ENCODE measurements at places on chromosomes 5 and 9.
A peak's percentile ranks its signal among the peaks of the same experiment; 100 is the strongest.

DNA sequence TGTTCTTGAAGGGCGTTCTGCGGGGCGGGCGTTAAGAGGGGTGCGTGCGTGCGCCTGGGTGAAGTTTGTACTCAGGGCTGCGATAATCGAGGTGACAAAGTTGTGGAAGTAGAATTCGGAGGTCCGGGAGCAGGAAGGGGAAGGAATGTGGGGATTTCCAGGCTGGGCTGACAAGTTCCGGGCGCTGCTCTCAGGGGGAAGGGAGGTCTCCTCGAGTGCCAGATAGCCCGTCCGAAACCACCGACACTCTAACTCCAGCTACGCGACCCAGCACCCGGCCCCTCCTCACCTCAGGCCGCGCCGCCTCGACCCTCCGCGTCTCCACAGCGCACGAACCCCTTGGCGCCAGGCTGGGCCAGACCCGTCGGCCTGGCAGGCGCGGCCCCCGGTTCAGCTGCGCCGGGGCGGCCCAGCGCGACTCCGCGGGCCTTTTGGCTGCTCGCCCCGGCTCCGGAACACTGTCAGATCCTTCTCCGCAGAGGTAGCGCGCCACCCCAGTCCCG is at the start of gene IL6ST:
Gene IL6ST (minus strand): TSS at position 469 of the 503 bp plus-strand sequence. CDS start 18,685 bp downstream, outside the sequence.
- peak; percentile 61 for DNase-seq

GRCh38 chr9:136014147-136014923 is 53.2 kb upstream of the UBAC1 start:
- DNase-seq, result no peak

- no peak for DNase-seq
These were observed 36.2 kb upstream of the SMARCA2 start for GRCh38 chr9:1978941-1979340.

DNA sequence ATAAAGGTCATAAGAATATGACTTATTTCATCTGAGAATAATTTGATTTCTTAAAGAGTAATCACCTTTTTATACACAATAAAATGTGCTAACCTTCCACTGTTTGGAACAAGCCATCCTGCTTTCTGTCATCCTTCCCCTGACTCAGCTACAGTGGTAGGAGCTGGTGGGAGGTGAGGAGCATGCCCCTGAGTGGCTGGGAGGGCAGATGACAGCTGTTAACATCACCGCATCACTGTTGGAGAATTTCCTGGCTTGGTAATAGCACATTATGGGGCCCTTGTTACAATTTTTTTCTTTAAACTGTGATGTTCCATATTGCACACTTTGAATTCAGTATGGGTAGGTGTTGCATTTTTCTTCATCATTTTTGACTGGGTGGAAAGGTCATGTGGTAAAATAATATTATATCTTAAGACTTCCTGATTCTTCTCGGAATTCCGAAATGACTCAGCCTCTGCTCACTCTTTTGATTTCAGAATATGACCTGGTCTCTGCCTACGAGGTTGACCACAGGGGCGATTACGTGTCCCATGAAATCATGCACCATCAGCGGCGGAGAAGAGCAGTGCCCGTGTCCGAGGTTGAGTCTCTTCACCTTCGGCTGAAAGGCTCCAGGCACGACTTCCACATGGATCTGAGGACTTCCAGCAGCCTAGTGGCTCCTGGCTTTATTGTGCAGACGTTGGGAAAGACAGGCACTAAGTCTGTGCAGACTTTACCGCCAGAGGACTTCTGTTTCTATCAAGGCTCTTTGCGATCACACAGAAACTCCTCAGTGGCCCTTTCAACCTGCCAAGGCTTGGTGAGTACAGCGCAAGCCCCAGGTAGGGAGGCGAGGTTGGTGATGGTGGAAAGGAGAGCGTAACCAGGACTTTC is 5.8 kb downstream of the ADAMTS16 start:
- DNase-seq, result no peak

DNA sequence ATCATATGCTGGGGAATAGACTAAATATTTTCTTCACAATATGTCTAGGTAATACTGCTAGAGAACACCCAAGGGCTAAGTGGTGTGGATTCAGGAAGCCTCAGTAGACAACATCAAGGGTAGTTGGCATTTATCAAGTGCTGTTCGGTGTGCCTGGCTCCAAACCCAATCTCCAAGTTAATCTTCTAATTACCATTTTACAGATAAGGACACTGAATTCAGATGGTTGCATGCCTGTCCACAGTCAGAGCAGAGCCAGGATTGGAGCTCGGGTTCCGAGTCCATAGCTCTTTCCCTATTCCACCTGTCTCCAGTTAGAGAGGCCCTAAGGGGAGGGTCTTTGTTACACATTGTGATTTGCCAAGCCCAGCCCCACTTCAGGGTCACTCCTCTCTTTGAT is 58.2 kb downstream of the FGF18 start:
- DNase-seq, result no peak

DNA sequence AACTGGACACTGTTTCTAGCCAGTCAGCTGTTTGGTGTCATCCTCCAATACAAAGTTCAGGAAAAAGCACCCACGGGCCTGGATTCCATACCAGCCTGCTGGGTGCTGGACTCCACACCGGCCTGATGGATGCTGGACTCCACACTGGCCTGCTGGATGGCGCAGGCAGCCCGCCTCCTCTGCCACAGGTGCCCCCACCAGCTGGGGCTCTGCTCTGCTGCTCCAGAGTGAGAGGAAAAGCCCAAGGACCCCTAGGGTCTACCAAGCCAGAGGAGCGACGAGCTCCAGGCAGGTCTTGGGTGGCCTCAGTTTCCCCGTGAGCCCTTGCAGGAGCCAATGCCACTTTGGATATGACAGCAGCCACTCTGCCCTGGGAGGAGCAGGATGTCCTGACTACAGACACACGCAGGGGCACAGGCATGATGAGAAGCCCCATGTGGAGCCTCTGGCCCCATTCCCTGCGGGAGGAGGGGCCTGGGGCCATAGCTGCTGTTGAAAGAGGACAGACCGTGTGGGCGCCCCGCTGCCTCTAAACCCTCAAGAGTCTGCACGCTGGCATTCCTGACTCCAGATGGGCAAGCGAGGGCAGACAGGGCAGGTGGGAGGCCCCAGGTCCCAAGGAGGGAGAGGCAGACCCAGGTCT is 141.6 kb downstream of the OLFM1 start:
- DNase-seq, result no peak

DNA sequence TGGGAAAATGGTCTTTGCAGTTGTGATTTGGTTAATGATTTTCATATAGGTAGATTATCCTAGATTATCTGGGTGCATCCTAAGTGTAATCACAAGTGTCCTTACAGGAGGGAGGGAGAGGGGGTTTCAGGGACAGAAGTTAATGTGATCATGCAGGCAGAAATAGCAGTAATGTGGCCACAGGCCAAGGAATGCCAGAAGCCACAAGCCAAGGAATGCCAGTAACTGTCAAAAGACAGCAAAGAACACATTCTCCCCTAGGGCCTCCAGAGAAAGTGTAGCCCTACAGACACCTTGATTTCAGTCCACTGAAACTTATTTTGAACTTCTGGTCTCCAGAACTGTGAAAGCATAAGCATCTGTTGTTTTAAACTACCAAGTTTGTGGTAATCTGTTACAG is 2074.5 kb downstream of the MAT2B start:
- DNase-seq, result no peak

- DNase-seq, result no peak
These were observed 163.7 kb downstream of the DAB2IP start for GRCh38 chr9:121815084-121815483.

DNA sequence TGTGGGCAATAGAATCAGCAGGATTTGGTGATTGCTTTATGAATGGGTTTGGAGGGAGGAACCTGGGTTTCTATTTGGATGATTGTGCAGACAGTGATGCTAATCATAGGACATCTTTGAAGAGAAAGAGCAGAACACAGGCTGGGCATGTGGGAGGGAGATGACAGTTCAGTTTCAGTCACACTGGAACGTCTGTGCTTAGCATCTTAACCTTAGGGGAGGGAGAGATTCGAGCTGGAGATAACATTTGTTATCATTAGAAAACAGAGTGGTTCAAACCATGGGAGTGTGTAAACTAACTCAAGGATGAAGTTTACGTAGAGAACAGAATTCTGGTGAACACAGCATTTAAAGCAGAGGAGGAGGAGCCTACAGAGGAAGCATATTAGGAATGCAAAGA is 138.6 kb upstream of the PPP2R2B start:
- no peak for DNase-seq

DNA sequence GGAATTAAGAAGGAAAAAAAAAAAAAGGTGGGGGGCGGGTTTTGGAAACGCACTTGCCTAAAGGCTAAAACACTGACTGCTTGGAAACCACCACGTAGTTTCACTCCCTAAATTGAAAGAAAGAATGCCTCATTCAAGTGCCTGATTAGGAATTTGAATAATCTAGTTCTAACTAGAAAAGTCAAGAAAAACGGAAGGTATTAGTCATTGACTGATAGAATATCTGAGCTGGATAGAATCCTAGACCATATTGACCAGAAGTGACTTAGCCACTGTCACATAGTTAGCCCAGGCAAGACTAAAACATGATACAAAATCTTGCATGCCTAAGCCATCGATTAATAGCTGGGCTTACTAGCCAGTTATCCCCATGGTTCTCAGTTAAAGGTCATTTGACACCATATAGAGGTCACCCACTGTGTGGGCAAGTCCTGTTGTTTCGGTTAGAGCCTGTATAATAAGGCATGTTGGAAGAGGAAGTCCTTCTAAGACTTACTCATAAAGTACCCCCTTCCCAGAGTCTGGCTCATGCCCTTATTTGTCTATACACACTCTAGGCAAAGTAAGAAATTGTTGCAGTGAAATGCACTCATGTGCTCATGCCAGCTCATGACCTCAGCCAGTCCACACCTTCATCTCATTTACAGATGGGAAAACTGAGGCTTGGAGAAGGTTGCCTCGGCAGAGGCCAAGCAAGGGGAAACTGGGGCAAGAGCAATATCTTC is 40.2 kb downstream of the SH3RF2 start:
- DNase-seq, result no peak

- peak; percentile 71 for DNase-seq
These were observed at the start of gene DOCK2 for GRCh38 chr5:169637085-169637548. DOCK2 (plus strand) TSS chr5:169637275; CDS start chr5:169637327, 52 bp downstream.

DNA sequence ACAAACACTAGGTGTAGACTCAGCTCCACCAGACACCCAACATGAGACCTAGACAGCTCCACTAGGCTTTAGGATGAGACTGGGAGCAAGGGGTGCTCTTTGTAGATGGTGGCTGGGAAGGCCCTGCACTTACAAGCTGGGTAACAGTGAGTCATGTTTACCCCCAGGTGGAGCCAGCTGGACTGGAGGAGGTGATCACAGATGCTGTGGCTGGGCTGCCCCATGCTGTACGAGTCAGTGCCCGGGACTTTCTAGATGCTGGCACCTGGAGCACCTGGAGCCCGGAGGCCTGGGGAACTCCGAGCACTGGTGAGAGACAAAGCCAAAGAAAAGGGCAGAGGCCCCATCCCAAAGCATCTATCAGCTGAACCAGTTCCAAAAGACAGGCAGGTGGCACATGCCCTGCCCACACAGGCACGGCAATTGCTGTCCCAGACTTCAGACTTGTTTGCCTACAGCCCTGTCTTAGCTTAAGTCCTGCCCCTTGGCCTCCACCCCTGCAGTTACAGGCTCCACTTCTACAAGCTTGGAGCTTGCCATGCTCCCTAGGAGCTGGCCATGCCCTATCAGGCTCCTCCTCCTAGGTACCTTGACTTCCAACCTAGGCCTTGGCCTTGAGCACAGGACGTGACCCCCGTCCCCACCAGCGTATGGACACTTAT is 2.7 kb downstream of the CCL27 start:
- no peak for DNase-seq

- no peak for DNase-seq
These were observed 430 bp upstream of the MAPKAP1 start for GRCh38 chr9:125707472-125707804.

DNA sequence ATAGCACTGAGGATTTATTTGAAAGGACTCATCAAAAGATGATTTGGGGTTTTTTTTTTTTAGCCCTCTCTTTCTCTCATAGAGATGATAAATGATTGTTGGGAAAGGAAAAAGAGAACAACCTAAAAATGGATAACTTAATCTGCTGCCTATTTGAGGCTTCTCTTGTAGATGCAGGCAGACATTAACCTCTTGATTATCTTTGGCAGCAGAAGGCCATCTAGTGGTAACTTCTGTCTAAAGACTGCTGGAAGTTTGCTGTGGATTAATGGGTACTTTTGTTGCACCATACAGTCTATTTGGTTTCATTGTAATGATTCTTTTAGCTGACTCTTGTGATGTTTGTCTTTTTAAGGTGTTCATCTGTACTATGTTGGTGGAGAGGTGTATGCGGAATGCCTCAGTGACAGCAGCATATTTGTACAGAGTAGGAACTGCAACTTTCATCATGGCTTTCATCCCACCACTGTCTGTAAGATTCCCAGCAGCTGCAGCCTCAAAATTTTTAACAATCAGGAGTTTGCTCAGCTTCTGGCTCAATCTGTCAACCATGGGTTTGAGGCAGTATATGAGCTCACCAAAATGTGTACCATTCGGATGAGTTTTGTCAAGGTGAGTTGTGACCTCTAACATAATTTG is 18.8 kb downstream of the SMIM32 start:
- peak; percentile 18 for DNase-seq

- DNase-seq, result no peak
These were observed 26.4 kb upstream of the SLC1A1 start for GRCh38 chr9:4463824-4464223.

Data from CD4-positive, alpha-beta T cell treated with Interleukin-10 for 1 hour (primary cell).